H1 (cell line): ENCODE measurements at places on chromosomes 7 and 10. TPM values are rescaled to one million over a fixed set of nuclear protein-coding genes. Genes with fewer than 3 reads are reported as not detected.

Gene OR13A1
- total RNA-seq = not detected in 2 replicates

GRCh38 chr7:105911961-105912575 lies 35.7 kb upstream of the ATXN7L1 start:
- no peak overlapping the region for H3K27ac ChIP-seq
- no peak overlapping the region for H3K4me3 ChIP-seq
- H3K36me3 ChIP-seq = no peaks in the 10 kb centered on the region
- no peaks in the 10 kb centered on the region for H3K27me3 ChIP-seq
- no peaks in the 10 kb centered on the region for H3K4me1 ChIP-seq
- DNase-seq = no peak

- no peaks in the 10 kb centered on the region for H3K27me3 ChIP-seq
- no peak for DNase-seq
- H3K4me3 ChIP-seq = no peak overlapping the region
- H3K36me3 ChIP-seq = no peaks in the 10 kb centered on the region
Observed at GRCh38 chr7:29285861-29286260, 91.3 kb downstream of the CHN2 start.

Gene NRP1
- total RNA-seq = 2.1 TPM in 2 replicates

- peaks cover 6% of the 10 kb centered on the region; the same call in 1 of the 2 replicates for H3K4me1 ChIP-seq
- no peaks in the 10 kb centered on the region for H3K27me3 ChIP-seq
- H3K4me3 ChIP-seq = peak overlapping the region; percentile 92
- H3K36me3 ChIP-seq = peaks cover 19% of the 10 kb centered on the region
- no peak for DNase-seq
- H3K27ac ChIP-seq = peak overlapping the region; percentile 85; the same call in 1 of the 2 replicates
Observed at GRCh38 chr7:97871659-97872024, 566 bp downstream of the ASNS start.

DNA sequence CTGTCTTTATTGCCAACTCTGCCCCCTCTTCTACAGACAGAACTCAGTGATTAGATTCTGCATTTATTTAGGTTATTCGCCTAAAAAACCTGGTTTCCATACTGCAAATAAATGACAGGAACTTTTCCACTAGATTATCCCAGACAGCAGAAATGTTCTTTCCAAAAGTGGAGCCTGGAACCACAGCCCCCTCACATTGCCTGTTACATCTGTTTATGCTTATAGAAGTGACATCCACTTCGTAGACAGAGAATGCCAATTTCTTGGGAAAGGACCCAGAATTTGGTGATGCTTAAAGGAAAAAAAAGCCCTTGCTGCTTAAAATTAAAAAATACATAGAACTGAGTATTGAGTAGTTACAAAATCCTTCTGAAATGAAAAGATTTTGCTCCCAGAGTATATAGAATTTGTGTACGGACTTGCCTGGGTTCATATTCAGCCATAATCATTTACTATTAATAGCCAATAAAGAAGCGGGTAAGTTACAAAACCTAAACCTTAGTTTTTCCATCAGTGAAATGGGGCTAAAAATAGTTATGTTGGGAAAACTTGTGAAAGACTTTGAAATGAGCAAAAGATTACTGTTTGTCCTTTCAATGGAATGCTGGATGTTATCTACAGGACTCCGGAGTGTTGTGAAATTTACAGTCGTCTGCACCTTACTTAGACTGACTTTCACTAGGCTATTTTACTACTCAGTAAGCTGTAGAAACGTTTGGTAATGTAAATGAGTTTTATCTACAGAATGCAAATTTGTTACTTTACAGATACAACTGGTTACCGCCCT lies 1.1 kb upstream of the PPP1R9A start:
- H3K27ac ChIP-seq = no peak overlapping the region
- DNase-seq = no peak
- no peaks in the 10 kb centered on the region for H3K27me3 ChIP-seq

Gene EMX2
- not detected in 2 replicates for total RNA-seq

GRCh38 chr7:81211934-81212320 lies 293.1 kb upstream of the SEMA3C start:
- no peaks in the 10 kb centered on the region for H3K36me3 ChIP-seq
- H3K27ac ChIP-seq = no peak overlapping the region
- H3K4me3 ChIP-seq = no peak overlapping the region
- H3K27me3 ChIP-seq = no peaks in the 10 kb centered on the region

GRCh38 chr7:727104-727805 lies at the start of gene PRKAR1B:
Gene PRKAR1B (minus strand): TSS chr7:727281. CDS start chr7:711505, 15,776 bp downstream.
- peaks cover 9% of the 10 kb centered on the region; the same call in 1 of the 2 replicates for H3K4me1 ChIP-seq
- DNase-seq = no peak
- peak within 1 kb of the TSS; percentile 57 for H3K4me3 ChIP-seq
- H3K36me3 ChIP-seq = peaks cover 16% of the 10 kb centered on the region

Gene GHRHR
- 6.1 and 6.5 TPM in 2 replicates for total RNA-seq

DNA sequence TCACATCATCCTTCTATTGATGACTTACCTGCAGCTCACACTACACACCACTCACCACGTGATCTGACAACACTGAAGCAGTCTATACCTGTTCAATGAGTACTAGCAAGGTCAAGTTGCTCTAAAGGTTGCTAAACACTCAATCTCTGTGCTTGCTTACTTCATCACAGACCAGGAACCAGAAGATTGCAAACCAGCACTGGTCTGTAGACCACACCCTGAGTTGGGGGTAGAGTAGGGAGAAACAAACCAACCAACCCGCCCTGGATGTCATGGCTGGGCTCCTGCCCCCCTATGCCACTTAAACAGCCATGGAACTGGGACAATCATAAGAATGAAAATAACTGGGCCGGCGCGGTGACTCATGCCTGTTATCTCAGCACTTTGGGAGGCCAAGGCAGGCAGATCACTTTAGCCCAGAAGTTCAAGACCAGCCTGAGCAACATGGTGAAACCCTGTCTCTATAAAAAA lies 19.6 kb downstream of the DLG5 start:
- H3K36me3 ChIP-seq = no peaks in the 10 kb centered on the region
- H3K27ac ChIP-seq = no peak overlapping the region
- no peak for DNase-seq
- H3K4me1 ChIP-seq = peaks cover 4% of the 10 kb centered on the region
- no peak overlapping the region for H3K4me3 ChIP-seq
